ENCODE measurements at places on chromosomes 16 and 17. TPM values are rescaled to one million over a fixed set of nuclear protein-coding genes. Genes with fewer than 3 reads are reported as not detected.

GOT2 gene
- total RNA-seq, result 30.7 TPM

CA7 gene
- not detected for total RNA-seq

TMEM132E gene
- 0.13 TPM for total RNA-seq

CCDC40 gene
- 8.8 TPM for total RNA-seq

DNA sequence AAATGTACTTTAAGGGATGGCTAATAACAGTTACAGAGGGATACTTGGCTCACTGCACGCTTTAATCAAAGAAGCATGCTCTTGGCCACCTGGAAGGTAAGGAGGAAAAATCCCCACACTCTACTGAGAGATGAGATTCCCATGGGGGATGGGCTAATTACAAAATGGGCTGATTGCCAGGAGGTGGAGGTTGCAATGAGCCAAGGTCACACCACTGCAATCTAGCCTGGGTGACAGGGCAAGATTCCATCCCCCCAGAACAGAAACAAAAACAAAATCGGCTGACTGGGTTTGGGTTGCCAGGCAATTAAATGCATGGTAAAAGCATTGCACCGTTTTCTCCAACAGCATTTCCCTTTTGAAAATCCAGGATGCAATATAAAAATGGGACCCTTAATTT is 18.0 kb downstream of the N4BP1 start:
- DNase-seq, result no peak

DNA sequence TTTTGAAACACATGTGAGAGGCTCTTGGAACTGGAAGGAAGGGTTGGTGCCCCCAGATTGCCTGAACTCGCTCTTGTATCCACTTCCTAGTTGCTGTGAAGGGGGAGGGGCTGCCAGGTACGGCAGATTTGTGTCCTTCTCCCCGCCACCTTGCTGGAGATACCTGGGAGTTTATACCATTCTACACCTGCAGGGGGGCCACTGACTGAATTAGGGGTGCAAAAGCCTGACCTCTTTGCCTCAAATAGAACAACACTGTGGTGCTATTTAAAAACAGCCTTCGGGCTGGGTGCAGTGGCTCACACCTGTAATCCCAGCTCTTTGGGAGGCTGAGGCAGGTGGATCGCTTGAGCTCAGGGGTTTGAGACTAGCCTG is 35.1 kb upstream of the IL34 start:
- DNase-seq, result no peak

DNA sequence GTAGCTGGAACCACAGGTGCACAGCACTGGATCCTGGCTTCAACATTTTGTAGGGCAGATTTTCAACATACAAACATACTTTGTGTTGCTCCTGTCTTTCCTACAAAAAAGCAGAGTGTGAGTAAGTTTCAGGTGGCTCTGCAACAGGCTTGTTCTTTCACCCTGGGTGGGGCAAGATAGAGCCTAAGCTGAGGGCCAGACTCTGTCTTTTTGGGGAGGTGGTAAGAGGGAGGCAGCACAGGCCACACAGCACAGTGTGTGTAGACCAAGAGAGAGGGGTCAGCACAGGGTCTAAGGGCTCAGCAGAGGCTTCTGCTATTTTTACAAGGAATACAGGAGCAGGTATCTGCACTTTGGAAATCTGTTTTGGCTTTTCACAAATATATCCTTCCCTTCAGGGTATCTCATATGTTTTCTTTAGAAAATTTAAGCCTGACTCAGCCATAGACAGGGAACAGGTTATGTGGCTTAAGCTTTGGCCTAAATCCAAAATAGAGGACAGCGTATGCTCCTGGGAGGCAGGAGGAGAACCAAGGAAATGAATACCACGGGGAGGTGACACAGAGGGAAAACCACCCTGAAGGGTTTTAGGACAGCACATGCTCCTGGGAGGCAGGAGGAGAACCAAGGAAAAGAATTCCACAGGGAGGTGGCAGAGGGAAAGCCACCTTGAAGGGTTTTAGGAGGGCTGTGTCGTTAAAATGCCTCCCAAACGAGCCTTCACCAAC is 21.6 kb downstream of the EMC8 start:
- DNase-seq, result no peak

DNA sequence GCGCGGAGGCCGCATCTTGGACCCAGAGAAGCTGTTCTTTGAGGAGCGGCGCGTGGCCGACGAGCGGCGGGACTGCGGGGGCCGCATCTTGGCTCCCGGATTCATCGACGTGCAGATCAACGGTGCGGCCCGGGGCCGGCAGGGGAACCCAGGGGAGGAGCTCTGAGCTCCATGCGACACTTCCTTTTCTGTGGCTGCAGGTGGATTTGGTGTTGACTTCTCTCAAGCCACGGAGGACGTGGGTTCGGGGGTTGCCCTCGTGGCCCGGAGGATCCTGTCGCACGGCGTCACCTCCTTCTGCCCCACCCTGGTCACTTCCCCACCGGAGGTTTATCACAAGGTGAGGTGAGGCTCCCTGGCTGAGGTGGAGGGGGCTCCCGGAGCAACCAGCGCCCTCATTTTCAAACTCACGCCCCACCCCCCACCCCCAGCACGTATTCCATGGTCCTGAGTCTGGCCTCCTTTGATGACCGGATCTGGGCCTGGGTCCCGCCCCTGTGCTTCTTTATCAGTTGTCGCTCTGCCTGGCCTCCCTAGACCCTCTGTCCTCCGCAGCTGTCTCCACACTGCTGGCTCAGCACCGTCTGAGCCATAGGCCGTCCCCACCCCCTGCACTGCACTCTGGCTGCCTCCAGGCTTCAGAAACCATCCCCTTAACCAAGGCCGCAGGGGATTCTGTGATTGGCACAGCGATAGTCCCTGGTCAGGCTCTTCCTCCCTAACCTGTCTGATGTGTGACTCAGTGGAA is 787 bp downstream of the AMDHD2 start:
- no peak for DNase-seq

- DNase-seq, result peak; percentile 44
Observed at GRCh38 chr17:76716146-76716838, 5.5 kb upstream of the MXRA7 start.

DNA sequence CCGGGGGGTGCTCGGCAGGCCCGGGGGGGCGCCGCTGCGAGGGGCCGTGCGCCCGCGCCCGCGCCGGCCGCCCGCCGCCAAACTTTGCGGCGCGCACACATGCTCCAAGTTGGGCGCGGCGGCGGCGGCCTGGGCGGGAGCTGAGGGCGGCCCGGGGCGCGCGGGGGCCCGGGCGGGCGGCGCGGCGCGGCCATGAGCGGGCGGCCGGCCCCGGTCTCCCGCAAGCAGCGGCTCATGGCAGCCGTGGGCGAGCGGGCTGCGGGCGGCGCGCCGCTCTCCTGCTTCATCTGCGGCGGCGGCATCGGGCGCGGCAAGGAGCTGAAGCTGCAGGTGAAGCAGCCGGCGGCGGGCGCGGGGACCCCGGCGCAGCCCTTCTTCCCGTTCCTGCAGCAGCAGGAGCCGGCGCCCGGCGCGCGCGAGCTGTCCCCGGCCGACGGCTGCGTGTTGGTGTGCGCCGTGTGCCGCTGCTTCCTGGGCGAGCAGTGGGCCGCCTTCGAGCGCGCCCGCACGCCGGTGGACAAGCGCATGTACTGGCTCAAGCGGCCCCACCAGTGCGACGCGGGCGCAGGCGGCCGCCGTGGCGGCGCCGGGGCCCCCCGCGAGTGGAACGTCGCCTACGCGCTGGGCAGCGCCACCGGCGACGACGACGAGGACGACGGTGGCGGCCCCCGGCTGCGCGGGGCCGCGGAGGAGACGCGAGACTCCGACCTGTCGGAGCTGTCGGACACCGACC is 57.2 kb upstream of the CIBAR2 start:
- DNase-seq, result no peak

DNA sequence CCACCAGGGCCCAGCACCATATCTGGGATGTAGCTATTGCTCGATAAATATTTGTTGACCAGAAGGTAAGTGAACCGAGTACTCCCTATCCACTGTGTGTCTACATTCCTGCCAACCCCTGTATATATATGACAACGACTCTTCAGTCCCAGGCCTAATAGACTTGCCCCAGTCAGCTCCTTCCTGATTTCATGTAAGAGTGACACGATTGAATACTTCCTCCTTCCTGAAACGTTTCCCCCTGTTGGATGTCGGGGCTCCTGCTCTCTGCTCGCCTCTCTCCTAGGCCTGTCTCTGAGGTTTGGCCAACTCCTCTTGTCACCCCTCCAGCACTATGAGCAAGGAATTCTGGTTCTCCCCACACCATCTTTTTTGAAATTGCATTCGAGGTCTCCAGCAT is 178.9 kb downstream of the PRKCA start:
- no peak for DNase-seq

GRCh38 chr17:37413875-37414519 is 7.3 kb downstream of the TADA2A start:
- no peak for DNase-seq

DNA sequence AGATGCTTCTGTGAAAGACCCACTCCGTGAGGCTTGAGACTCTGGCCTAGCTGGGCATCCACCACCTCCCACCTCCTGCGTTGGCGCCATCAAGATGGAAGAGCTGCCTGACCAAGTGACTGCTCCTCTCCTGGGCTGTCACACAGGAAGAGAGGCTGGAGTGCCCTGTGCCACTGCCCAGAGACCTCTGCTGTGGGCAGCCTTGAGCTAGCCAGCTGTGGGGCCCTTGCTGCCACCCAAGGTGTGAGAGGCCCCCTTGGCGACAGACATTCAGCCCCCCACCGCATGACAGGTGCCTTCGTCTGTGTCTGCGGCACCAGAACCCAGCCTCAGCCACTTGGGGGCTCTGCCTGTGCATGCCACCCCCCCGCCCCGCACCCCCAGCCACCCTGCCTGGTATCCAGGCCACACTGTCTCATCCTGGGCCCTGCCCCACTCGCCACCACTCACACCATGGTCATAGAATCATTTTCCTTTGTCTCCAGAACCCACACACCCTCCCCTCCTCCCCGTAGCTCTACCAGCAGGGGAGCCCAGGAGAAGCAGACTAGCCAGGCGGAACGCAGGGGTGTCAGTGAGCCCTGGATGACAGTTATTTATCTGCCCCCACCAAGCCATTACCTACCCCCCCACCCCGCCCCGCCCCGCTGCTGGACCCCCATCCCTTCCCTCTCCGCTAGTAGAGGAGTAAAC is 120.9 kb upstream of the LHX1 start:
- no peak for DNase-seq

- DNase-seq, result no peak
Observed at GRCh38 chr16:77191259-77191969, 424 bp downstream of the MON1B start.

DNA sequence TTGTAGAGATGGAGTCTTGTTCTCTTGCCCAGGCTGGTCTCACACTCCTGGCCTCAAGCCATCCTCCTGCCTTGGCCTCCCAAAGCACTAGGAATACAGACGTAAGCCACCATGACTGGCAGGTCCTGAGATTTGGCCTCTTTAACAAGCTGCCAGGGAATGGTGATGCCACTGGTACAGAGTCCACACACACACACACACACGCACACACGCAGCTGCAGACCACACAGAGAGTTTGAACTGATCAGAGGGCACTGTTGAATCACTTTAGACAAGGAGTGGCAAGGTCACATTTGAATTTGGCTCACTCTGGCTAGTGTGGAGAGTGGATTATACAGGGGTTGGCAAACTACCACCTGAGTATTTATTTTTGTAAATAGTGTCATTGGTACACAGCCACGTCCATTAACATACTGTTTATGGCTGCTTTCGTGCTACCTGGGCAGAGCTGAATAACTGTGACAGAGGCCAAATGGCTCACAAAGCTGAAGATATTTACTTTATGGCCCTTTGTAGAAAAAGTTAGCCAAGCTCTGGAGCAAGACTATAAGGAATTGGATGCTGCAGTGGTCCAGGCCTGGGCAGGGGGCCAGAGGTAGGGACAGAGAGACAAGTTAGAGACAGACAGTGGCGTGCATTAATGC is 9.9 kb downstream of the ITPRIPL2 start:
- DNase-seq, result no peak

DNA sequence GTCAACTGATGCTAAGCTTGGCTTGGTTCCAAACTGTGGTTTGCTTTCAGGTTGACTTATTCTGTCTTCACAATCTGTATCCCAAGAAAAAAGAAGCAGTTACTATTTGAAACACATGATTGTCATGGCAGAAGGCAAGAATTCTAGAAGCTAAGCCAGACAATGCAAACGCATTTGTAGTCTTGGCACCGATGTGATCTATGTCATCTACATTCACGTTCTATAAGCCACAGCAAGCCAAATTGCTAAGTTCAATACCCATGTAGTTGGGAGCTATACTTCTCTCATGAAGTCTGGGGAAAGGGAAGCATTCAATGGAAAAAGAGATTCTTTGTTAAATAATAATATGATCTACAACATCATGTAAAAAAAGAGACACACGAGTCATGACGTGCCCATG is 18.3 kb upstream of the KIF2B start:
- no peak for DNase-seq

DNA sequence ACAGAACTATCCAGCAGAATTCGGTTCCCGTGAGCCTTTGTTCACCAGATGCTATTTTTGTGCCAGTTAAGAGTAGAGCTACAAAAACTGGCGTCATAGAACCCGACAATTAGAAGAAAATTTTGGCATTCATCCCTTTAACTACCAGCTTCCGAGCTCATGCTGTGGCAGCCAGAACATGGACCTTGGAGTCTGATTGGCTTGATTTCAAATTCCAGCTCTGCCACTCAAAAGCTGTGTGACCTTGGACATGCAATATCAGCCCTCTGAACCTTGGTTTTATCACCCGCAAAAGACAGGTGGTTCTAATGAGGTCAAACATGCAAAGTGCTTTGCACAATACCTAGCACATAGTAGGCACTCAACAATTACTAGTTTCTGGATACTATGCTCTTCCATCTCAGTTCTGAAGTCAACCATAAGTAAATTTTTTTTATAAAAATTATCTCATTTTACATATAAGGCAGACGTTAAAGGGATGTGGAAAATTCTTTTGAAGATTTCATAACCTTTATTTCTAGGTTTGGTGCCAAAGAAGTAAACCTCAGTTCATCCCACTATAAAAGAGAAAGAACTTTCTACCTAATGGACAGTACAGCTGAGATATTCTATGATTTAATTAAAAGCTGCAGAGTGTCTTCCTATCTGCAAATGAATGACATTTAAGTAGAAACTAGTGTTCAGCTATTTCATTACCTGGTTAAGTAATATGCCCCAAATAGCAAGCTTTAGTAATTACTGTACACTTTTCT is 331.5 kb downstream of the HAPSTR1 start:
- DNase-seq, result no peak

GRCh38 chr17:74098136-74099024 is 105.1 kb upstream of the RPL38 start:
- no peak for DNase-seq
